ENCODE measurements at places on chromosomes 13 and 19.

DNA sequence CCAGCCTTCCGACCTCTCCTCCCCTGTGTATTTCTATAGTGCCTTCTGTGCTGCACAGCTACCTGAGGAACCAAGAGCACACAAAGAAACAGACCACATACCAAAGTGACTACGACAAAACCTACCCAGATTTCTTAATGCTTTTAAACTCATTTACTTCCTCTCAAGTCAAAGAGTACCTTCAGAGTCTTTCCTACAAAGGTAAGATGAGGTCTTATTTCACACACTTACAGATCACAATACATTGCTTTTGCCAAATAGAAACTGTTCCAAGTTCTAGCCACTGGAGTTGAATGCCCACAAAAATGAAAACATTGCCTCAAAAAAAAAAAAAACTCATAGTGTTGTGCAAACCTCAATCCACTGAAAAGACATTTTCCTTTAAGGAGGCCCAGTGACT, 36.4 kb downstream of the TEX26 start:
- DNase-seq, result no peak

DNA sequence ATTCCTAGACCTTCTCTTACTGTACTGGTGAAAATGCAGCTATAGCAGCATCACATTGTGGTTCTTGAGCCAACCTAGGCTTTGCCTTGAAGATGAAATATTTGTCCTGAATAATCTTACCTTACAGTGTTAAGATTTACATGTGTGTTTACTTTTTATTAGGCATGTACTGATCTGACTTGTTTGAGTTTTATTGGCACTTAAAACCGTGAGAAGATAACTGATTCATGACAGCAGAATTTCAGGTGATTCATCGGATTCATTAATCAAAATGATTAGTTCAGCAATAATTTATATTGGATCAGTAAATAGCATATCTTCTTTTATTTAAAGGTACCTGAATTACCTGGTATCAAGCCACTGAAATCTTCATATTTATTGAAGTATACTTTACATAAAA, 296.3 kb downstream of the KLF5 start:
- no peak for DNase-seq

DNA sequence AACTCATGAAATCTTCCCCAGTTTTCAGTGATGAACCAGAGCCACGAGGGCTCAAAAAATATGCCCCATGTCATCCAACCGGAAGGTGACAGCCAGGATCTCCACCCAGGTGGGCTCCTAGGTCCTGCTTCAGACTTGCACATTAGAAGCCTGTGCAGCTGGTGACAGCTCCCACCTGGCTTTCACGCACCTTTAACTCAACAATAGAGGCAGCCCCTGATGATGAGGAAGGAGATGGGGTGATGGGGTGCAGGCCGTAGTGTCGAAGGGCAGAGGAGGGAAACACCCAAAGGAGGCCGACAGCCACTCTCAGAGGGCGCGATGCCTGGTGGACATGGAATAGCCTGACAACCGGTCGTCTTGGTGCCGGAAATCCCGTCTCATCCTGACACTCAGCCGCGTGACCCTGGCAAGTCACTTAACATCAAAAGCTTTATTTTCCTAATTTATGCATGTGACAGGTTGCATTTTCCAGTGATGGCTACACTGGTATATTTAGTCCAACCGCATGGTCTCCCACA, 118.0 kb downstream of the SOX1 start:
- no peak for DNase-seq

- no peak for DNase-seq
Measured at GRCh38 chr19:19315444-19315843, 4.9 kb downstream of the SUGP1 start.

GRCh38 chr13:72960541-72960940, 98.3 kb upstream of the KLF5 start:
- DNase-seq, result no peak

- peak; percentile 93 for DNase-seq
Measured at GRCh38 chr19:14536926-14537692, 7.7 kb downstream of the TECR start.

DNA sequence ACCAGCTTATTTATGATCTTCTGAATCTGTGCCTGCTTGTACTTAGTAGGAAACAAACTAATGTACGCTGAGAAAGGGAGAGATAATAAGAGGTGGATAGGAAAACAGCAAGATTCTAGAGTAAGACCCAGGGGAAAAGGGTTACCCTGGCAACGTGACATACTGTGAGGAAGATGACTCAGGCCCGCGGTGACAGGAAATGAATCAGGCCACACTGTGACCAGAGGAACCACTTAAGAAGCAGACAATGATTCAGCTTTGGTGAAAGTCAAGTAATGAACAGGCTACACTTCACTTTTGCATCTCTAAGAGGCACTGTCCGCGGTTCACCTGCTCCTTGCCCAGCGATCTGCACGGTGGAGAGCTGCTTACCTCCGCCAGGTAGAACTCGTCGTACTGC, 158.2 kb downstream of the NALCN start:
- DNase-seq, result peak; percentile 68

DNA sequence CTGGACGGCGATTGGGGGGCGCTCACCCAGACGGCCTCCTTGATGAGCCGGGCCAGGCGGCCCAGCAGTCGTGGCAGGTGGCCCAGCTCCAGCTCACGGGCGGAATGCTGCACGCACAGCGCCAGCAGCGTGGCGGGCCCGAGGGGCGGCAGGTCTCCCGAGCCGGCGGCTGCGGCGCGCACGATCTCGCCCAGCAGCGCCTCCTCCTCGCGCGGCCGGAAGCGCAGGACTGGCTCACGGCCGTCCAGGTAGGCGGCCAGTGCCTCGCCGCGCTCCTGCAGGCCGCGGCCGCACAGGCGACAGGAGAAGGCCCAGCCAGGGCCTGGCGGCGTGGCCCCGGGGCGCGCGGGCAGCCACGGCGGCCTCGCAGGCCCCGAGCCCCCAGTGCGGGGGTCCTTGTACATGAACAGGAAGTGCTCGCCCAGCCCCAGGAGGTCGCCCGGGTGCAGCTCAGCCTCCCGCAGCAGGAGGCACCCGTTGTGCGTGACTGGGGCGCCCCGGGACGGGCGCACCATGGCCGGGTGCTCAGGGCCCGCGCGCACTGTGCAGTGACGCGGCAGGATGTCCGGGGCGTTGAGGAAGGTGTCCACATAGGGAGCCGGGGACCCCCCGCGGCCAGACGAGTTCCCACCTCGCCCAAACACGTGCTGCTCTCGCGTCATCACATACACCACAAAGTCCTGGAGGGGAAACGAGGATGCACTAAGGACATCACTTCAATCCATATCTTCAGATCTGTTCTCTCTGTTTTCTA, 9.6 kb upstream of the MAMSTR start:
- DNase-seq, result no peak

- DNase-seq, result peak; percentile 77
Measured at GRCh38 chr19:37932985-37933936, 26.3 kb downstream of the SIPA1L3 start.

DNA sequence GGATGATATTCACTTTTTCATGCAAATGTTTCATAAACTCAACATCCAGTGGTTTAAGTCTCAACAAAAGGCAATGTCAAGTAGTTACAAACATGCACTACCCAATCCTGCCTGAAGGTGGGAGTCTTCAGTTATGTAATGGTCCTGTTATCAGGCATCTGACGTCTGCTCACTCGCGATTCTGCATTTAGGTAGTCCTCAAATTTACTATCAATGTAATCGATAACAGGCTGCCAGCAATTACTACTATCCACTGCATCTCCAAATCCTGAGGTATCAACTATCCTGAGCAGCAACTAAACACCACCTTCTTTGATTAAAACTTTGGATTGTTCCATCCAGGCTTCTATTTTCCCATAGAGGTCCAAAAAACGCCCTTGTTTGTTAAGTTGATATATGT, 51.2 kb downstream of the NLRP12 start:
- DNase-seq, result peak; percentile 59

DNA sequence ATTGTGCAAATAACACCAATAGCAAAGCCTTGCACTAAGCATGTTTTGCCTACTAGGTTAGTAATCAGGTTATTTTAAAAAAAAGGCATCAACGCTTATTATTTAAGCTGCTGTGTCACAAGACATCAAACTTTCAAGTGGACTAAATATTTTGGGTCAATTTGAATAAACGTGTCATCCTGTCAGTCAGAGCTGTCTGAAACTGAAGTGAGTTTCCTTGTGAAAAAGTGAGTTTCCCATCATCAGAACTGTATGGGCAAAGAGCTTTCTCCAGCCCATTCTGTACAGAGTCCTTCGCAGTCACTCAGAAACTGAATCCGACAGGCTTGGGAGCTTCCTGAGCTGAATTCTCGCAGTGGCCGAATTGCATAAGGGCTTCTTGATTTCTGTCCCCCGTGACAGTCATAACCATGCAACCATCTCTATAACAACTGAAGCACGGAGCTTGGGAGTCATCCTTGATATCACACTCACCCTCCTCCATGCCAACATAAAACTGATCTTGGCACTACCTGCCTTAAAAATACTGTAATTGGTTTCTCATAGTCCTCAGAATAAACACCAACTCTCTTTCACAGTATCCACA, 139.8 kb downstream of the MIPEP start:
- no peak for DNase-seq

- peak; percentile 94 for DNase-seq
Measured at GRCh38 chr19:41373993-41374392, 2.3 kb upstream of the TMEM91 start.

- no peak for DNase-seq
Measured at GRCh38 chr13:98975822-98976261, 2.0 kb downstream of the DOCK9 start.

DNA sequence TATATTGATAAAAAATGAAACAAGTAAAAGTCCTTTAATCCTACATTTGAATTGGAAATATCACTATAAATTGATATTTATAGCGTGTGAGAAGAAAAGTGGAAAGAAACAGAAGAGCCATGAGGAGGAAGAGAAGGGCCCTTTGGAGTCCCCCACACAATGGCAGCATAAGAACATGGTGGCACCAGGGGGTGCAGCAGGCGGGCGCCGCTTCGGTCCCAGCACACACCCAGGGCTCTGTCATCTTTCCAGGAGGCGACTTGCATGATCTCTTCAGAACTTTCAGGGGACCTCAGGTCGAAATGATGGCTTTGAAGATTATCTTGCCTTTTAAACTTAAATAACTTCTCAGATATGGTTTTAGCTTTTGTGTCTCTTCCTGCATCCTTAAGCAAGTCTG, 91.8 kb downstream of the TUBGCP3 start:
- DNase-seq, result no peak

GRCh38 chr19:48221628-48222027, 34.1 kb downstream of the CARD8 start:
- no peak for DNase-seq

DNA sequence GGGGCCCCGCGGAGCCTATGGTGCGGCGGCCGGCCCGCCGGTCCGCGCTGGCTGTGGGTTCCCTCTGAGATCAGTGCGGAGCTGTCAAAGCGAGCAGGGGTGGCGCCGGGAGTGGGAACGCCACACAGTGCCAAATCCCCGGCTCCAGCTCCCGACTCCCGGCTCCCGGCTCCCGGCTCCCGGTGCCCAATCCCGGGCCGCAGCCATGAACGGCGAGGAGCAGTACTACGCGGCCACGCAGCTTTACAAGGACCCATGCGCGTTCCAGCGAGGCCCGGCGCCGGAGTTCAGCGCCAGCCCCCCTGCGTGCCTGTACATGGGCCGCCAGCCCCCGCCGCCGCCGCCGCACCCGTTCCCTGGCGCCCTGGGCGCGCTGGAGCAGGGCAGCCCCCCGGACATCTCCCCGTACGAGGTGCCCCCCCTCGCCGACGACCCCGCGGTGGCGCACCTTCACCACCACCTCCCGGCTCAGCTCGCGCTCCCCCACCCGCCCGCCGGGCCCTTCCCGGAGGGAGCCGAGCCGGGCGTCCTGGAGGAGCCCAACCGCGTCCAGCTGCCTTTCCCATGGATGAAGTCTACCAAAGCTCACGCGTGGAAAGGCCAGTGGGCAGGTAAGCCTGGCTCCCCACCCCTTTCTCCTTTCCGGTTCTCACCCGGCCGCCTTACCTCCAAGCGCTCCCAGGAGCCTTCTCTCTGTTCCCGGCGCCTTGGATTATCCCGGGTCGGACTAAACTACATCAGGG, at the start of gene PDX1:
Gene PDX1, plus strand, starts transcription at position 67 of the 743 bp plus-strand sequence. Its CDS starts 139 bp downstream, at position 206.
- DNase-seq, result peak; percentile 47

DNA sequence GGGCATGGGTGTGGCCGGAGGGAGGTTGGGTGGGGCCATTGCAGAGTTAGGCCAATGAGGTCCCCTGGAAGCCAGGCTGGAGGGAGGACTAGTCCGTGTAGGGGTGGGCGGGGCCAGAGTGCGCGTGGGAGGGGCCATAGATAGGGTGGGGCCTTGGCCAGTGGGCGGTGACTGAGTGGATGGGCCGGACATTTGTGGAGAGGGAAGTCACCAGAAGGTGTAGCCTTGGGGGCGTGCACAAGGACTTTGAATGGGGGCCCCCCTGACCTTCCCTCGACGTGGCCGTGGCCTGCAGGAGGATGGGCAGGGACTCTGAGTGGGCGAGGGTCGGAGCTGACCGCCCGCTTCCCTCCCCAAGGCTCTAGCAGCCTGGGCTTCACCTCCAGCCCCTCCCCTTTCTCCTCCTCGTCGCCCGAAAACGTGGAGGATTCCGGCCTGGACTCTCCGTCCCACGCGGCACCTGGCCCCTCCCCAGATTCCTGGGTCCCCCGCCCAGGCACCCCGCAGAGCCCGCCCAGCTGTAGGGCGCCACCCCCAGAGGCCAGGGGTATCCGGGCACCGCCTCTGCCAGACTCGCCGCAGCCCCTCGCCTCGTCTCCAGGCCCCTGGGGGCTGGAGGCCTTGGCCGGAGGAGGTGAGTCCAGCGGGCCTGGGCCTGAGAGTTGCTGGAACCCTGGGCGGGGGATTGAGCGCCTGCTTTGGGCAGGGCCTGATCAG, 16.5 kb upstream of the B3GNT3 start:
- DNase-seq, result peak; percentile 83

GRCh38 chr13:39321574-39321973, 281.4 kb downstream of the LHFPL6 start:
- DNase-seq, result peak; percentile 57

DNA sequence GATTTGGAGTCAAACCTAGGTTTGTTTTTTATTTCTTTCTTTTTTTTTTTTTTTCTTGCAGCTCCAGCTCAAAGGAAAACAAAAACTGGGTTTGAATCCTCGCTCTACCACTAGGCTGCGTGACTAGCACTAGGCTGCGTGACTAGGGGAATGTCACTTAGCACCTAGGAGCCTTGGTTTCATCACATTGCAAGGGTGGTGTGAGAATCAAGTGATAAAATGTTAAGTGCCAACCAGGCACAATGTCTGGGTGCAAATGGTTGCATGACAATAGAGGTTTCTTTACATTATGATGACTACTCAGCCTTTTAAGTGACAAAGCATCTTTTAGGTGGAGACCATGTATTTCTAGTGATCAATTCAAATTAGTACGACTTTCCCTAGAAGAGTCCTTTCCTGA, 27.9 kb downstream of the RCBTB2 start:
- DNase-seq, result no peak

GRCh38 chr13:66915596-66916185, 314.4 kb downstream of the PCDH9 start:
- peak; percentile 17 for DNase-seq

GRCh38 chr19:48999481-49000325, 6.0 kb downstream of the RUVBL2 start:
- peak; percentile 69 for DNase-seq

DNA sequence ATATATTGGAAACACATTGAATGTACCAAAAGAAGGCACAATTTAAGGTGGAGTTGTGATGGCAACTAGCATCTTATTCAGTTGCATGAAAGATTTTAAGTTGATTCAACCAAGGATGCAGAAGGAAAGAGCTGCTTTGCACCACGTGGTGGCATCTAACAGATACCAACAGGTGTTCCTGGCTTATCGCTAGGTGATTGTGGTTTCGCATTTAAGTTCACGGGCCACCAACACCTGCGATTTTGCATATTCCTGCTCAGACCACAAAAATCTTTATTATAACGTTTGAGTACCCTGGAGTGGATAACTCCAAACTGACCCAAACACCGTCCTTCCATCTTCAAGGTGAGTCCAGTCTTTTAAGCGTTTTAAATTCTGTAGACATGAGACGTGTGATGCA, 45.3 kb downstream of the RGCC start:
- no peak for DNase-seq

- peak; percentile 90 for DNase-seq
Measured at GRCh38 chr13:94305463-94305862, 174.0 kb downstream of the DCT start.

All from MCF 10A (cell line).